ENCODE measurements at places on chromosomes 16 and 17. TPM values are rescaled to one million over a fixed set of nuclear protein-coding genes. Genes with fewer than 3 reads are reported as not detected.

DNA sequence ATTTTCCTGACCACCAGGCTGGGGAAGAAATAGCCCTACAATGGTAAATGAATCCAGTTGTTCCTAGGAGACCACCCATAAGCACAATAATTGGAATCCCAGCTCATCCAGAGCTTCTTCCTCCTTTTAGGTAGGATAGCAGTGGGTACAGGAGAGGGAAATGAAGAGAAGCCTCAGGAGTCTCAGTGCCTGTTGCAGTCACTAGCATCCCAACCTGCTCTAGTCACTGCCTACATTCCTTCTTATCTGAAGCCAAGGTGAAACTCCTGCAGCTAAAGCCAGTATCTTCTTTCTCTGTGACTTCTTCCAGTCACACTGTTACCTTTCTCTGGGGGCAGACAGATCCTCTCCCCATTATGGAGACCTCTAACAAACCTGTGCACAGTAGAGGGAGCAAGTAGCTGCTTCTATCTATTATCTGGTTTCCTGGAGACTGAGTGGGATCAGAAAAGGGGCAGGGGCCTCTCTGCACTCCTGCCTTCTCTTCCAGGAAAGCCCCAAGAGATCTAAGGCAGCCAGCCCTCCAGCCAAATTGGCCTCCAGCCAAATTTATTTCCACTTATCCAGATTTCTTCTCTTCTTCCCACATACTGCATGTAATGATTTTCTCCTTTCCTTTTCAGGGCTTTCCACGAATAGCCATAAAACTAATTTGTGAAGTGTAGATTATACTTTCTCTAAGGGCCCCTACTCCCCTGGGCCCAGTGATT lies 85.5 kb downstream of the SSH2 start:
- no peak overlapping the region for H3K27ac ChIP-seq
- peaks cover 6% of the 10 kb centered on the region for H3K4me1 ChIP-seq
- no peak for DNase-seq
- peaks cover 1% of the 10 kb centered on the region for H3K36me3 ChIP-seq

- H3K27me3 ChIP-seq = no peaks in the 10 kb centered on the region
- H3K4me3 ChIP-seq = no peak overlapping the region
- H3K4me1 ChIP-seq = peaks cover 3% of the 10 kb centered on the region
- no peaks in the 10 kb centered on the region for H3K36me3 ChIP-seq
These were observed 44.9 kb upstream of the TANGO6 start for GRCh38 chr16:68798398-68798797.

The ARL5C gene
- not detected for total RNA-seq

- DNase-seq = no peak
- no peaks in the 10 kb centered on the region for H3K36me3 ChIP-seq
- H3K27ac ChIP-seq = no peak overlapping the region
- H3K4me3 ChIP-seq = no peak overlapping the region
- H3K27me3 ChIP-seq = no peaks in the 10 kb centered on the region
These were observed 102.5 kb downstream of the RBFOX3 start for GRCh38 chr17:79508291-79508716.

GRCh38 chr16:80147026-80147655 lies 393.7 kb upstream of the DYNLRB2 start:
- H3K27ac ChIP-seq = no peak overlapping the region
- DNase-seq = no peak
- no peaks in the 10 kb centered on the region for H3K4me1 ChIP-seq
- H3K36me3 ChIP-seq = no peaks in the 10 kb centered on the region
- no peak overlapping the region for H3K4me3 ChIP-seq
- H3K27me3 ChIP-seq = peaks cover 3% of the 10 kb centered on the region

- no peak overlapping the region for H3K27ac ChIP-seq
- H3K36me3 ChIP-seq = peaks cover 10% of the 10 kb centered on the region
- H3K27me3 ChIP-seq = no peaks in the 10 kb centered on the region
- peaks cover 34% of the 10 kb centered on the region for H3K4me1 ChIP-seq
These were observed 2.9 kb upstream of the PGS1 start for GRCh38 chr17:78375401-78376151.

DNA sequence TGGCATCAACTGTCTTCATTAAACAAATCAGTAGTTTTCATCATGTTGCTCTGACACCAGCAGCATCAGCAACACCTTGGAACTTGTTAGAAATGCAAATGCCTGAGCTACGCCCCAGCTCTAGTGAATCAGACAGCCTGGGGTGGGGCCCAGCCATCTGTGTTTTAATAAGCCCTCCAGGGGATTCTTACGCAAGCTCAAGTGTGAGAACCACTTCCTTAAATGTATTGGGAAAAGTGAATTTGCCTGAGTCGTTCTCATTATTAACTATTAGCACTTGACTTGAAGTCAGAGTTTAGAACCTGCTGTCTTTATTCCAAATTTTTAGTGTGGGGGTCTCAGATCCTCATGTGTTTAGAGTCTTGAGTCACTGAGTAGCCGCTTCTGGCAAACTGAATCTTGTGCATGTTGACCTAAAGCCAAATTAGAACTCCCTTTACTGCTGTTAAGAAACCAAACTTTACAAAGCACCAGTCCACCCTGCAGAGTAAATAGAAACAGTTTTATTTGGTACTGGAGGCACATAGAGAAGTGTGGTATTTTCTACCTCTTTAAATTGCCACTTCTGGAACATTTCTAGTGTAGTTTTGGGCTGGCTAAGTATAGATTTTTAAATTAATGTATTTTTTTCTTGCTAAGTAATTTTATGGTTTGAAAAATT lies 137.4 kb upstream of the COX10 start:
- no peak overlapping the region for H3K4me3 ChIP-seq
- no peak overlapping the region for H3K27ac ChIP-seq
- no peaks in the 10 kb centered on the region for H3K27me3 ChIP-seq
- H3K36me3 ChIP-seq = no peaks in the 10 kb centered on the region
- H3K4me1 ChIP-seq = no peaks in the 10 kb centered on the region

DNA sequence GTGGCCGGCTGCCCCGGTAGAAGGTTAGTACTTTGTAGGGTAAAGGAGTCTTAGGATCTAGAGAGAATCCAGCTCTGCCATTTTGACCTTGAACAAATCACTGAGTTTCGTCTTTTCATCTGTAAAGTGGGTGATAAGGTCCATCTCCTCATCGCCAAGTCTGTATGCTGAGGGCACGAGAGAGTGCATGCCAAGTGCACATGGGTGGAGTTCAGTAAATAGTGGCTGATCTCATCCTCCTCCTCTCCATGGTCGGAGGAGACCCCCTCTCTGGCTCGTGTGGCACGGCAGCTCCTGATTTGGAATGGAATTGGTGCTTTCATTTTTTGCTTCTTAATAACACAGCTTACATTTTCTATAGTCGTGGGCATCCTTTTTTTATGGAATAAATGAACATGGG lies 30.7 kb downstream of the MYH3 start:
- H3K4me1 ChIP-seq = no peaks in the 10 kb centered on the region
- H3K4me3 ChIP-seq = no peak overlapping the region
- no peak for DNase-seq
- no peak overlapping the region for H3K27ac ChIP-seq

DNA sequence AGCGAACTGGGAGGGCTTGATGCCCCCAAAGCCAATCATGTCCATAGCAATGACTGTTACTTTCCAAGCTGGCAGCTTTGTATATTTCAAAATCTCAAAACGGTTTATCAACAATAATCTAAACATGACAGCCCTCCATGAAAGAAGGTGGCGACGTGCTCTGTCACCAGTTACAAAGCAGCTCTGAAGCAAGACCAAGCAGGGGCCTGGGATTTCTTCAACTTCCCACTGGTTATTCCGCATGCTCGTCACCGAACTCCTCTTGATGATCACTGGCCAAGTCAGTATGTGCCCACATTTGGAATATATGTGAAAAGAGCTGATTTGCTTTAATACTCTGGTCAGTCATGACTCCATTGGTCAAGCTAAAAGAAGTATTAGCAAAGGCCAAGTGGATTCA lies 175.6 kb downstream of the VPS53 start:
- no peaks in the 10 kb centered on the region for H3K27me3 ChIP-seq
- no peak for DNase-seq
- H3K36me3 ChIP-seq = peaks cover 22% of the 10 kb centered on the region
- no peak overlapping the region for H3K4me3 ChIP-seq
- peaks cover 11% of the 10 kb centered on the region for H3K4me1 ChIP-seq

DNA sequence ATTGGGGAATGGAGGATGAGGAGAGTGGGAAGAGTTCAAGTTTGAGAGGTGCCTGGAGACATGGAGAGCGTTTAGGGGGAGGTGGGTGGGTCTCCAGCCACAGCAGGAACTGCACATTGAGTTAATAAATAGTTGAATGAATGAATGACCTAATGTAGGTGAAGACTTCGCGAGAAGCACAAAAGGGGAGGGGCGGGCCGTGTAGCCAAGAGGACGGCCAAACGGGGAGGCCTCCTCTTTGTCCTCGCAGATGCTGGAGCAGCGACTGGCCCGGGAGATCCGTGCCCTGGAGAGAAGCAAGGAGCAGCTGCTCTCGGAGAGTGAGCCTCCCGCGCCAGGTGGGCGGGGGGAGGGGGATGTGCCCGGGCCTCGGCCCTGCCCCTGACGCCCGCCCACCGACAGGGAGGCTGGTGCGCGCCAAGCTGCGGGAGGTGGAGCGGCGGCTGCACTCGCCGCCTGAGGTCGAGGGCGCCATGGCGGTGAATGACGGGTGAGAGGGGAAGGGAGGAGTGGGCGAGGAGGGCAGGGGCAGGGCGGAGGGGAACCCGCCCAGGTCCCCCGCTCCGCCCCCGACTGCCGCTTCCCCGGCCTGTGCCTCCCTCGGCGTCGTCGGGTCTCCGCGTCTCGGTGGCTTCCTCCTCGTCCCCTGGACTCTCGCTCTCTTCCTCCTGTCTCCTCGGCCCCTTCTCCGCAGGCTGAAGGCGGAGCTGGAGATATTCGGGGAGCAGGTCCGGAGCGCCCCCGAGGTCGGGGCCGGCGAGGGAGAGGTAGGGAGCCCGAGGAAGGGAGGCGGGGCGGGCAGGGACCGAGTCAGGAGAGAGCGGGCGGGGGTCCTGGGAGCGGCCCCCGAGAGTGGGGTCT lies 12.9 kb downstream of the SYCE1L start:
- peak; percentile 81 for DNase-seq
- H3K27ac ChIP-seq = no peak overlapping the region
- peaks cover 8% of the 10 kb centered on the region for H3K4me1 ChIP-seq

GRCh38 chr16:1572673-1573072 lies 39.2 kb downstream of the IFT140 start:
- H3K4me3 ChIP-seq = no peak overlapping the region
- H3K27ac ChIP-seq = no peak overlapping the region
- H3K27me3 ChIP-seq = no peaks in the 10 kb centered on the region
- no peaks in the 10 kb centered on the region for H3K4me1 ChIP-seq
- DNase-seq = no peak

DNA sequence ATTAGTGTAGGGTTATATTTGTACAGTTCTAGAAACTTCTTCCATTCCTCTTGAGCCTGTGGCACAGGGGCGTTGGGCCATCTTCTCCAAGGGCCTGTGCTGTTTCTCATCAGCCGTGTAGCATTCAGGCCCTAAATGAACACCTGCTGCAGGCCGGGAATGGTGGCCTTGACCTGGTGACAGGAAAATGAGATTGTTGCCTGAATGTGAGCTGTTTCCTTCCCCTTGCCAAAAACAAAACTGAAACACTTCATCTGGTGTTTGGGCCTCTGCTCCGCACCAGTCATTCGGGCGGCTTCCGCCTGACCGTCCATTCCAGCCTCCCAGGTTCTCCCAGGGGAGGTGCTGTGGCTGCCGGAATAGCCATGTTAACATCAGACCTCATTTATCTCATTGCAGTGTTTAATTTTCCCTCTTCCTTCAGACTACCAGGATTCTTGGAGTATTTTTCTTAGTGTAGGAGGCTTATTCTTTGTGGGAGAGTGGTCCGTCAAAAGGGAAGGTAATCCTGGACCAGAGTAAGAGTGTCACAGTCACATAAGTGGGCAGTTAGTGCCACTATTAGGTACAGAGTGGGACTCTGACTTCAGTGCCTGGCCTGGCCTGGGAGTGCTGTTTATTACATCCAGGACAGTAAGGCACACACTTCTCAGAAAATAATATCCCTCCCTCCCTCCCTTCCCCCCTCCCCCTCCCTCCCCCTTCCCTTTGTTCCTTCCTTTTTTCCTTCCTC lies 61.9 kb downstream of the WWP2 start:
- H3K27ac ChIP-seq = no peak overlapping the region
- H3K27me3 ChIP-seq = no peaks in the 10 kb centered on the region
- H3K4me1 ChIP-seq = no peaks in the 10 kb centered on the region
- peaks cover 3% of the 10 kb centered on the region for H3K36me3 ChIP-seq
- no peak for DNase-seq
- no peak overlapping the region for H3K4me3 ChIP-seq

The STAT5A gene
- 165 TPM for total RNA-seq

GRCh38 chr16:47644166-47644565 lies 183.0 kb downstream of the PHKB start:
- H3K27me3 ChIP-seq = no peaks in the 10 kb centered on the region
- H3K27ac ChIP-seq = no peak overlapping the region
- no peaks in the 10 kb centered on the region for H3K4me1 ChIP-seq
- H3K4me3 ChIP-seq = no peak overlapping the region
- peaks cover 33% of the 10 kb centered on the region for H3K36me3 ChIP-seq

The KCNG4 gene
- not detected for total RNA-seq

The PLK1 gene
- 91.8 TPM for total RNA-seq

The ITGAL gene
- 89.0 TPM for total RNA-seq

The RNF112 gene
- 0.31 TPM for total RNA-seq

The SYCE1L gene
- 3.3 TPM for total RNA-seq

The NPIPA8 gene
- not detected for total RNA-seq

- peak overlapping the region; percentile 9 for H3K27ac ChIP-seq
- DNase-seq = no peak
- peaks cover 48% of the 10 kb centered on the region for H3K36me3 ChIP-seq
These were observed 47.0 kb upstream of the GSG1L start for GRCh38 chr16:28110479-28110878.

GRCh38 chr17:79650283-79650682 lies 39.4 kb upstream of the RBFOX3 start:
- peaks cover 2% of the 10 kb centered on the region for H3K36me3 ChIP-seq
- H3K4me3 ChIP-seq = no peak overlapping the region
- no peak for DNase-seq

DNA sequence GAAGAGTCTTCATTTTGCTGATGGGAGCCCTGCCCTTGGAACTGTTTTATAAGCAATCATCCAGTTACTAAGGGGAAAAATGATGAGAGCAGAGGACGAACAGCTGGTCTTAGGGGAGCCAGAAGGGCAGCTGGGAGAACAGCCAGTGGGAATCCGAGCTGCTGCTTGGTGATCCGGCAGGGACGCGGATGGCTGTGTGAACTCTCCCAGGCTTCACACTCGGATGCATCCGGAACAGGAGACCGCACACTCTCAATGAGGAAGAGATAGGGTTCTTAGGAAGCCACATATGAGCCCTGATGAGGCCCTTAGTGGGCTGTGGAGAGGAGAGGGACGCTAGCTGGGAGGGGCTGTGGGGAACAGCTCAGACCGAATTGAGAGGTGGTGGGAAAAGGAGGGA lies 5.0 kb upstream of the CACNG5 start:
- DNase-seq = no peak
- no peak overlapping the region for H3K27ac ChIP-seq
- H3K36me3 ChIP-seq = no peaks in the 10 kb centered on the region
- peaks cover 1% of the 10 kb centered on the region for H3K4me1 ChIP-seq
- peaks cover 53% of the 10 kb centered on the region for H3K27me3 ChIP-seq

- no peaks in the 10 kb centered on the region for H3K27me3 ChIP-seq
These were observed 3.0 kb upstream of the QPRT start for GRCh38 chr16:29675811-29676643.

The TPPP3 gene
- not detected for total RNA-seq

The OR1A1 gene
- not detected for total RNA-seq

GRCh38 chr17:48681609-48682008 lies 40.7 kb downstream of the PRAC1 start:
- H3K27me3 ChIP-seq = peaks cover 20% of the 10 kb centered on the region
- peaks cover 4% of the 10 kb centered on the region for H3K4me1 ChIP-seq
- no peak overlapping the region for H3K4me3 ChIP-seq
- no peak for DNase-seq
- H3K27ac ChIP-seq = no peak overlapping the region
- H3K36me3 ChIP-seq = no peaks in the 10 kb centered on the region

Measured in activated naive CD4-positive, alpha-beta T cell treated with anti-CD3 and anti-CD28 coated beads for 36 hours (primary cell).